ENCODE measurements at places on chromosomes 1 and 21.

- no peak for DNase-seq
Observed at GRCh38 chr1:211013346-211014240, 120.4 kb downstream of the KCNH1 start.

DNA sequence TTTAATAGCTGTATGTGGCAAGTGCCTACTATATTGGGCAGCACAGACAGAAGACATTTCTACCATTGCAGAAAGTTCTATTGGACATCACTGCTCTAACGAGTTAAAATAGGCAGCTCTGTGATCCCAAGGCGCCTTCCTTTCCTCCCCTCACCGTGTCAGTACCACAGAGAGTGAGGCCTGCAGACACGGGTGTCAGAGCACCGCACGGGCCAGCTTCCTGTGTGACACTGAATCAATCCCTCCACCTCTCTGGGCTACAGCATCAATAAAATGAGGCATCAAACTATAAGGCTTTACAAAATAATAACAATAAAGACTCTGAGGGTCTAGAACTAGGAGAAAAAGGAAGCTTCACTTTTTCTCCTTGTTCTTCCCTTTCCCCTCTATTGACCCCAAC, 246.7 kb downstream of the FOXD2 start:
- no peak for DNase-seq

DNA sequence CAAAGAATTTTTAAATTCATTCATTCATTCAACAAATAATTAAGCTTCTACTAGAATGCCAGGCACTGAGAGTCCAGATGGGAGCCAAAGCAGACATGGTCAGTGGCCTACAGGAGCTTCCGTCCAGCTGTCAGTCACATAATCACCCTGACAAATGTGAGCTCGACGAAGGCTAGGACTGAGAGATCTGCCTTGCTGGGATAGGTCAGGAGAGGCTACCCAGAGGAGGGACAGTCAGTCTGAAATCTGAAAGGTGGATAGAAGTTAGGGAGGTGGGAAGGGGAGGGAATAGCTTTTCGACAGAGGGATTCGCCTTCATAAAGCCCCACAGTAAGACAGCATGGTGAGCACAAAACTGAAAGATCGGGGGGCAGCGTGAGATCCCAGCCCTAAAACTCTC, 8.3 kb downstream of the EPHX1 start:
- no peak for DNase-seq

GRCh38 chr1:46768445-46768844, 30.4 kb upstream of the CYP4B1 start:
- no peak for DNase-seq

GRCh38 chr1:174989536-174990220, 10.1 kb upstream of the CACYBP start:
- DNase-seq, result no peak

DNA sequence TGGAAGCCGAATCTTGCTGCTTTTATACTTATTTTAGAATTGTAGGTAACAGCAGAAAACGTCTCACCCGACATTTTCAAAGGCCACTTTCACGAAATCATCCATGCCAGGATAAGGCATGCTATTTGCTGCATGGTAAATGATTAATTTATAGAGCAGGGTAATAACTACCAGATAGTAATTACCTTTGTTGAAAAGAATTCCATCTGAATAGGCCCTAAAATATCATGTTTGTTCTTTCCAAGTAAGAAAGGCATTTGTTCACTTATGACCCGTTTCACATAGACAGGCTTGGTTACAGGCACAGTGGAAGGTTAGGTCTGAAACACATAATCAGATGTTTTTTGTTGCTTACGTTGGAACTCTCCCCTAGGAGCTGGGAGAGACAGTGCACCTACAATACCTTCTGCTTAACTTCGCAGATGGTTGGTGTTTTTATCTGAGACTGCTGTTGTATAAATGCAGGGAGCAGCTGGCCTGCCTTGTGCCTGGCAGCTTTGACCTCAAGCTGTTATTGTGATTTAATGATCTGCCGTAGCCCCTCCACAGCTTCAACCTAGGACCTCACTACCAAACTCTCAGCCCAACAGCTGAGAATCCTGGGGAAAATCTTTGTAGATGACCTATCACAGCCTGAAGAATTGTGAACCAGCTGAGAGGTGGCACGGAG, 1.6 kb downstream of the SLC44A3 start:
- DNase-seq, result no peak

- DNase-seq, result no peak
Observed at GRCh38 chr21:43318368-43318767, 108.6 kb downstream of the SIK1 start.

DNA sequence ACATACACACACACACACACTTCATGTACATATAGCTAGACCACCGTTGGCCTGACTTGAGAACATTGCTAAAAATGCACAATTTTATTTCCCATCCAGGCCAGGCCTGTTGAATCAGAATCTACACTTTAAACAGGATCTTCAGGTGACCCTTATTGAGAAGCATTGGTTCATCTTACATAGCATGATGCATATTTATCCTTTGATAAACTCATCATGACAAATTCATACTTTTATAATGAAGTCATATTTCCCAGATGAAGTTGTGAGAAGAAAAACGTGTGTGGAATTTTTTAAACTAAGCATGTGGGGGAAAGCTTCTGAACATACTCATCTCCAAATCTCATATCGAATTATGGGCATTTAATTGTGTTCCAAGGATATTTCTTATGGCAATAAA, 877.7 kb downstream of the MRPL39 start:
- DNase-seq, result no peak

DNA sequence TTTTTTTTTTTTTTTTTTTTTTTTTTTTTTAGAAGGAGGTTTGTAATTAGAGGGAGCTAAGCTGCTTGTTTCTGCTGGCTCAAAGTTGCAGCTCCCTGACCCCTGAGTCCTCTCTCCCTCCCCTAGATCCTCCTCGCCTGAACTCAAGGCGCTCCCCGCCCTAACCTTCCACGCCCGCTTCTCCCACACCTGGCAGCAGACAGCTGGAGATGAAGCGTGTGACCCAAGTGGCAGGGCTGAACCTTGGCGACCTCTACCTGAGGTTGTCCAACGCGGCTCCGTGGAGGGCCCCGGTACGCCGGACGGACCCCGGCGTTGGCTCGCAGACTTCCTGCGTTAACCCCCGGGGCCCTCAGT, 795 bp downstream of the NGF start:
- no peak for DNase-seq

GRCh38 chr1:67764633-67765032, 68.6 kb downstream of the GNG12 start:
- no peak for DNase-seq

DNA sequence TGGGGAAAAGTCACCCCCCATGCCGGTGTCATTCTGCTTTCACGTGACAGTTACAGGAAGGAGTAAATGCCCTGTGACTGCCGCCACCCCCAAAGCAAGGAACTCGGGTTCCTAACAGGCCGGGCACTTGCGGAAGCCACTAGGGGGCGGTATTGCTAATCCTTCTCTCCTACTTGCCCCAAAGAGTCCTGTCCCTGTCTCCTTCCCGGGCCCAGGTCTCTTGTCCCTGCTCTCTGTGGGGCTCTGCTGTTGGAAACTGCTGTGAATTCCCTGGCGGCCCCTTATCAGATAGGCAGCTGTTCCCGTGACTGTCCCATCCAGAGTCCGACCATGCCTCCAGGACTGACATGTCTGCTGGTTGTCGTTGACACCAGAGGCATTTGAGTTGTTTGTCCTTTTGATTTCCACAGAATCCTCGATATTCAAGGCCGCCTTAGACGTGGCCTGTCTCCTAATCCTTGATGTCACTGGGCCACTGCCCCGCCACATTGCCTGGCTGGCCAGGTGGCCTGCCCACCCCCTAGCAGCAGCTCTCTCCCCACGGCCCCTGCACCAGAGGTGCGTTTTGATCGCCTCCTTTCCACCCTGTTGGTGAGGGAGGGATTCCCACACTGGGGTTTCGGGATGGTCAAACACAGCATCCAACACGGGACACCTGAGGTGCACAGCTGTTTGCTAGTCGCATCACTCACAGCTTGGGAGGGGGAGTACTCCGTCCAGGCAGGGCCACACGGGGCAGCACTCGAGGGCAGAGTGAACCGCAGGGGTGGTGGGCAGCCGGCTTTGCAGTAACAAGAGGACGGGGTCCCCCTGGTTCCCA, 37.3 kb downstream of the CHAF1B start:
- no peak for DNase-seq

DNA sequence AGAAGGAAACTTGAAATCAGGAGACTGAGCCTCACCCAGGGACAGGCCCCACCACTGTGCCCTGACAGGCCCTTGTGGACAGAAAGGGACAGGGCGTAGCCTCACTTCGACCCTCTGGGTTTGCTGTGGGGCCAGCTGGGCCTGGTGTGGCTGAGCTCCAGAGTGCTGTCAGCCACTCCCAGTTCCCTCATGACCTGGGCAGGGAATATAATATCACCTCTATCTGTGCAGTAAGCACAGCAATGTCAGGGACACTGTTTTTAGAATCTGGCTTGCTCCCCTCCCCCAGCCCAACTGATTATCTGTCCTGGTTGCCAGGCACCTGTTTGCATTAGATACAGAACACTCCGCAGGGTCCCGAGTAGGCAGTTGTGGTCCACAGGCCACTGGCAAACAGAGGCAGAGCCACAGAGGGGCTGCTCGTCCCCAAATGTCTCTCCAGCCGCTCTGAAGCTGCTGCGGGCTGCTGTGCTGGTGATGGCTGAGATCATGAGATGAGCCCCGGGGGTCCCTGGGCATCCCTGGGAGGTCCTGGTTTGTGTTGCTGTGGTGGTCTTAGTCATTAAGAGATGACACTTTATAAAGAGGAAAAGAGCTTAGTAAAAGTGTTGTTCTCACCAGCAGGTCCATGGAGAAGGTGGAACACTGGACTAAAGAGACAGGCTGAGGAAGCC, 51.6 kb downstream of the ETS2 start:
- no peak for DNase-seq

DNA sequence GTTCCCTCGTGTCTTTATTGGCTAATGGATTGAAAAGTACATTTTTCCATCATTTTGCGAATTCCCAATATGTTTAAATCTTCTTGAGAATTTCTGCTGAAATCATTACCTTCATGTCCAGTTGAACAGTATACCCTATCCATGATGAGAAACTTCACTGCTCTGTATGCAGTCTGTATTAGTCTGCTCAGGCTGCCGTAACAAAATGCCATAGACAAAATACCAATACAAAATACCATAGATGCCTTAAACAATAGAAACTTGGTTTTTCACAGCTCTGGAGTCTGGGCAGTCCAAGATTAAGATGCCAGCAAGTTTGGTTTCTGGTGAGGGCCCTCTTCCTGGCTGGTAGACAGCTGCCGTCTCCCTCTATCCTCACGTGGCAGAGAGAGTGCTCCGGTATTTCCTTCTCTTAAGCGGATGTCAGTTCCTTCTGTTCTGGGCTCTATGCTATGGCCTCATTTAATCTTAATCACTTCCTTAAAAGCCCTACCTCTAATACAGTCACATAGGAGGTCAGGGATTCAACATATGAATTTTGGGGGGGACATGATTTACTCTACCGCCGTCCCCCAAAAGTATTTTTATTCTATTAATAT, 27.0 kb downstream of the CXADR start:
- no peak for DNase-seq

- no peak for DNase-seq
Observed at GRCh38 chr21:45514311-45515021, 27.8 kb downstream of the SLC19A1 start.

GRCh38 chr1:22118291-22118992, 24.5 kb downstream of the WNT4 start:
- DNase-seq, result no peak

DNA sequence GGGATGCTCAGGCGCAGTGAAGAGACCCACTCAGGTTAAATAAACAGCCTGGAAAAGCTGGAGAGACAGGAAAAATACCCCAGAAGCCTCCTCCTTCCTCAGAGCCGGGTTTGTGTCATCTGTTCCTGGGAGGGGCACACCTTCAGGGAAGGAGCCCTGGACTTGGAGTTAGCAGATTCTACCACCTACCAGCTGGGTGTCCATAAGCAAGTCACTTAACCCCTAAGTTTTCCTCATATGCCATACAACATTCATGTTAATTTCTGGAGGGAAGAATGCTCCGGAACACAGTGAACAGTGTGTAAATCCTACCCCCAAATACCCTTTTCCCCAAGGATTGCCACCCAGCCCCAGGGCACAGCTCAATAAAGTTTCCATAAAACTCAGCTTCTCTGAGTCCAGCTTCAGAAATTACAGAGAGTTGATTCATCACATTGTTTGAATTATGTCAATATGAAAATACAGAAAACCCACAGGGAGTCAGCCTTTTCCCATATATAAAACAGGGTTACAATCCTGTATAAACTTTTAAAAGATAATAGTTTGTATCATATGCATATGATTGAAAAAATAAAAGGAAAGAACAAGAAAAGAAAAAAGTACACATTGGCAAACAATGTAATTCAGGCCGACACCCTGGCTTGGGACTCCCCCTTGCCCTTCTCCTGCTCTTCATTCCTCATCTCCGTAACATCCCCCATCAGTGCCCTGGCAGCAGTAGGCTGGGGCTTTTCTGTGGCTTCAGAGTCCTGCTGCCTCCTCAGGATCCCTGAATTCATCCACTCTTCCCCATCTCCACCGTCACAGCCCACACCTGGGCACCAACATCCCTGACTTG, 291.8 kb upstream of the USP24 start:
- no peak for DNase-seq

DNA sequence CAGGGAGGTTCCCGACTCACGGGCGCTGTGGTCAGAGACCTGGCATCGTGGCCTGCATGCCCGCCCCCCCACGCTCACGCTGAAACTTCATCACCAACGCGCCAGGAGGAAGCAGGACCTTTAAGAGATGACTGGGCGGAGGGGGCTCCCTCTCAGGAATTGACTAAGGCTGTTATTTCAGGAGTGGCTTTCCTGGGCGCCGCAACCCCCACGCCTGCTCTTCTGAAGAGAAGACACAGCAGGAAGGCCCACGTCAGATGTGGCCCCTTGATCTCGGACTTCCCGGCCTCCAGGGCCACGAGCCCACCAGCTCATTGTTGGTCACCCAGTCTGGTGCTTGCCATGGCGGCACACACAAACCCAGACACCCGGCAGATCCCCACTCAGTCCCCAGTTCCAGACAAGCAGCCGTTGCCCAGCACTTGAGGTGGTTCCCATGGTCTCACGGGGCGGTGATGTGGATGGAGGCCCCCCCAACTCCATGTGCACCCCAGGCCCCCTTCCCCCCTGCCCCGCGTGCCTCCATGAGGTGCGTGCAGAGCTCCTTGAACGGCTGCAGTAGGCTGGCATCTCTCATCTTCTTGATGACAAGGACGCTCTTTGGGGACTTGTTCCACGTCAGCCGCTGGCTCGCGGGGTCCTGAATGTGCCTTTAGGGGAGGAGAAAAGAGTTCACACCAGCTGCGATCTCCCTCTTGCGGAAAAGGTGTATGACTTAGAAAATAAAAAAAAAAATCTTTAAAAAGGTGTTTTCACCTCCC, 21.4 kb downstream of the NADK start:
- no peak for DNase-seq
